ENCODE measurements at places on chromosomes 7 and 10.
A peak's percentile ranks its signal among the peaks of the same experiment; 100 is the strongest.

GRCh38 chr7:14839307-14839706 is 63.2 kb downstream of the DGKB start:
- H3K36me3 ChIP-seq, result no peaks in the 10 kb centered on the region
- no peak overlapping the region for H3K27ac ChIP-seq
- no peak for DNase-seq
- H3K27me3 ChIP-seq, result no peaks in the 10 kb centered on the region
- H3K4me3 ChIP-seq, result no peak overlapping the region
- no peaks in the 10 kb centered on the region for H3K4me1 ChIP-seq

- no peak overlapping the region for H3K4me3 ChIP-seq
- no peak for DNase-seq
- H3K36me3 ChIP-seq, result no peaks in the 10 kb centered on the region
- H3K27me3 ChIP-seq, result peaks cover 52% of the 10 kb centered on the region
- H3K27ac ChIP-seq, result no peak overlapping the region
Observed at GRCh38 chr7:22184549-22185199, 172.3 kb downstream of the RAPGEF5 start.

DNA sequence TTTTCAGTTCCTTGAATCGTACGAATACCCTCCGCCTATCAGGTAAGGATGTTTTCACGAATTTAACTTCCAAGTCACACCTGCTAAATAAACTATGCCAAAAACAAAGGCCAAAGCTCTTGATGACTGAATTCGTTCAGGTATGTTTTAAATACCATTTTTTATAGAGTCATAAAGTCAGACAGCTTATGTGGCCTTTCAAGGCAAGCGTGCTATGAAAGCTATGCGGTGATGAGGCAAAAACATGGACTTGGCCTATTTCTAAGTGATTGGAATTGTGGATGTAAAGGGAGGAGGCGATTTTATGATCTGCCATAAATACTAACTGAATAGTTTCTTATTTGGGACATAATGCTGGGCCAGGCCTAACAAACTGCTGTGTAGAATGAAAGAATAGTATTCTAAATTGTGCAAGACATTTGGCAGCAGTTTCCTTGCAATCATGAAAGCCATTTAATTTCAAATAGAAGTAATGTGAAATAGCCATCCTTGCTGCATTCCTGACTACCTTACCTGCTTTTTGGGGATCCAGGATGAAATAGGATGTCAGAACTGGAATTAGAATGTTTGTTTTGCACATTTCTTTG is 14.0 kb downstream of the SLC39A12 start:
- H3K4me3 ChIP-seq, result no peak overlapping the region
- H3K27ac ChIP-seq, result no peak overlapping the region
- DNase-seq, result no peak
- no peaks in the 10 kb centered on the region for H3K4me1 ChIP-seq
- no peaks in the 10 kb centered on the region for H3K27me3 ChIP-seq

DNA sequence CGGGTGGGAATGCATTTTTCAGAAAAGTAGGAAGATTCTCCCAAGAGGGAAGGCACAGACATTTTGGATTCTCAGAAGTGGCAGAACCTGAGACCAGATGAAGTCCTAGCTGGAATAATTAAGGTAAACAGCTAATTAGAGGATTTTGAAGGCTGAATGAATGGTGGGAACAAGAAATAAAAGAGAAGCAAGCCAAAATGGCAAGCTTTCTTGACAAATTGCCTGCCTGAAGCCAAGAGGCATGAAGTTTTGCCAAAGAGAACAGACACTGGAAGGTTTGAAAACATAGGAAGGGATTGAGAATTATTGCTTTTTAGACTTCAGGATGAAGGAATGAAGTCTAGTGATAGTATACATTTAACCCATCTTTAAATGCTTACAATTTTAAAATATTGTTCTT is 115.0 kb upstream of the SEM1 start:
- peaks cover 5% of the 10 kb centered on the region for H3K4me1 ChIP-seq
- peaks cover 22% of the 10 kb centered on the region for H3K27me3 ChIP-seq
- no peak for DNase-seq
- H3K36me3 ChIP-seq, result no peaks in the 10 kb centered on the region
- no peak overlapping the region for H3K27ac ChIP-seq

- peaks cover 59% of the 10 kb centered on the region for H3K4me1 ChIP-seq
- no peak for DNase-seq
- no peaks in the 10 kb centered on the region for H3K27me3 ChIP-seq
- H3K27ac ChIP-seq, result no peak overlapping the region
- H3K36me3 ChIP-seq, result peaks cover 15% of the 10 kb centered on the region
Observed at GRCh38 chr7:30467271-30467670, 11.3 kb downstream of the NOD1 start.

DNA sequence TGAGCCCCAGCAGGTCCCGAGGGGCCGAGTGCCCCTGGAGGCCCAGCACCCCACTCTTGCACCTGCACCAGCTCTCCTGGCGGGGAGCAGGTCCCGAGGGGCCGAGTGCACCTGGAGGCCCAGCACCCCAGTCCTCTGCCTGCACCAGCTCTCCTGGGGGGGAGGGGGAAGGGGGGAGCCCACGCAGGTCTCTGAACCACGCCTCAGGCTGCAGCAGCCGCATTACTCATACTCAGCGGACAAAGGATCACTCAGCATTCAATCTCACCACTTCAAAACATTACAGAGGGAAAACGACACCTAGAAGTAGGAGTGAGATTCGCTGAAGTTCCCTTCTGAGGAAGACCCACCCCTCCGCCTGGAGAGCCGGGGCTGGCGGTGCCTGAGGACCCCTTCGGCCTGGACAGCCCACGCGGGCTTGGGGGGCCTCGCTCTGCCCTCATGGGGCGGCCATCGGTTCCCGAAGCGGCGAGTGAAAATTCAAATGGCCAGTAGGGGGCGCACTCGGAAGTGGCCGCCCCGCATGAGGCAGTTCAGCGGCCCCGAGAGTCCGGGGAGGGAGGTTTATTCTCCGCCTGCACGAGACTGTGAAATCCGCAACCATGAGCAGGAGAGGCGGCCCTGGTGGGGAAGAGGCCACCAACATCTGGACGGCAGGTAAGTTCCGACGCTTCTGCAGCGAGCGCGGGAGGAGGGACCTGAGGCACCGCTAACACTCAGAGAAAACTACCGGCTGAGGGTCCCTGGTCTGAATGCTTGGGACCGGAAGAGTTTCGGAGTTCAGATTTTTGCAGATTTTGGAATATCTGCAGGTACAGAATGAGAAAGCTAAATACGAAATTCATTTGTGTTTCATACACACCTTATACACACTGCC is 1.1 kb upstream of the GPER1 start:
- peaks cover 8% of the 10 kb centered on the region for H3K4me1 ChIP-seq
- DNase-seq, result peak; percentile 70
- peak overlapping the region; percentile 58 for H3K4me3 ChIP-seq
- H3K27ac ChIP-seq, result no peak overlapping the region
- H3K36me3 ChIP-seq, result peaks cover 1% of the 10 kb centered on the region

DNA sequence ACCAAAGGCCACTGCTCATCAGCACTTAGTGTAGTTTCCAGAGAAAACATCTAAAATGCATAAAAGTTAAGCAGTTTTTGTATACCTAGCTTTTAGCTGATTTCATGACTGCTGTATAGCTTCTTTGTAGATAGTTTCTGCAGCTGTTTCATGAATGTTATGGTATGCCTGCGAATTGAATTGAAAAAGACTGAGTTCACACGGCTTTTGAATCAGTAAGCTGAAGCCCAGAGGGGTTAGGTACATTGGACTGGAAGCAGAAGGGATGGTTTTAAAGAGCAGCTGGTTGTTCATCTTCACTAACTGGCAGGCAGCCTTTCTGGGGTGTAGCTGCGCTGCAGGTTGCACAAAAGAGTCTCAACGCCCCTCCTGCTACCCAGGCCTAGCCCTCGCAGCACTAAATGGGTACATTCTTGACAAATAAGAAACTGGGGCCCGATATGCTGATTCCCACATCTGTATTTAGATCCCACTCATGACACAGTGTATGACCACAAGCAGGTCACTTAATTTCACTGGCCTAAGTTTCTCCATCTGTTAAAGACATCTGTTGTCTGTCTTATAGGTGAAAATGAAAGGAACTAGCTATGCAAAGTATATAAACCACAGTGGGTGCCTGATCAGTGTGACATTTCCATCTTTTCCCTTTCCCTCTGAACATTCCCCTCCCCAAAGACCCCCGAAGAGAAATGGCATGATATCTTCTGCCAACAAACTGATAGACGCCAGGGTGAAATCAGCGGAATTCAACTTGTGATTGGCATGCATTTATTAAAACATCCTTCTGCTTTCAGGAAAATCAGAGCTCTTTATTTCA is 85.9 kb upstream of the AGBL3 start:
- H3K27me3 ChIP-seq, result peaks cover 23% of the 10 kb centered on the region
- DNase-seq, result no peak
- H3K36me3 ChIP-seq, result peaks cover 1% of the 10 kb centered on the region
- H3K27ac ChIP-seq, result no peak overlapping the region

GRCh38 chr10:48343921-48344598 is 37.6 kb downstream of the MAPK8 start:
- H3K4me3 ChIP-seq, result no peak overlapping the region
- DNase-seq, result no peak
- peaks cover 45% of the 10 kb centered on the region for H3K4me1 ChIP-seq
- peaks cover 4% of the 10 kb centered on the region for H3K36me3 ChIP-seq
- no peak overlapping the region for H3K27ac ChIP-seq

DNA sequence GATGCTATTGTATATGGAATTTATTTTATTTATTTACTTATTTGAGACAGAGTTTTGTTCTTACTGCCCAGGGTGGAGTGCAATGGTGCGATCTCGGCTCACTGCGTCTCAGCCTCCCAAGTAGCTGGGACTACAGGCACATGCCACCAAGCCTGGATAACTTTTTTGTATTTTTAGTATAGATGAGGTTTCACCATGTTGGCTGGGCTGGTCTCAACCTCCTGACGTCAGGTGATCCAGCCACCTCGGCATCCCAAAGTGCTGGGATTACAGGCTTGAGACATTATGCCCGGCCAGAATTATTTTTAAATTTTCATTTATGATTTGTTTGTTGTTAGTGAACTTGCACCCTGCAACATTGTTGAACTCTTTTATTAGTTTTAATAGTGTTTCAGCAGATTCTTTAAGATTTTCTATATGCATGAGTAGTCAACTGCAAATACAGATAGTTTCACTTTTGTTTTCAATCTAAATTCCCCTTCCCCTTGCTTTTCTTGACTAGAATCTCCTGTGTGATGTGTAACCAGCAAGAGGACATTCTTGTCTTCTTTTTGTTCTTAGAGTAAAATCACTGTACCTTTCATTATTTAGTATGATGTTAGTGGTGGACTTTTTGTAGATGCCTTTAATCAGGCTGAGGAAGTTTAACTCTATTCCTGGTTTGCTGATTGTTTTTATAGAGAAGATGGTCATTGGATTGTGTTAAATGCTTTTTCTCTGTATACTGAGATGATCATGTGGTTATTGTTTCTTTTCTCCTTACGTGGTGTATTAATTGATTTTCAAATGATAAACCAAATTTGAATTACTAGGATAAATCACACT is 27.8 kb downstream of the ZNF33A start:
- H3K4me1 ChIP-seq, result peaks cover 31% of the 10 kb centered on the region
- peaks cover 43% of the 10 kb centered on the region for H3K36me3 ChIP-seq
- peak overlapping the region; percentile 94 for H3K27ac ChIP-seq
- no peak for DNase-seq

DNA sequence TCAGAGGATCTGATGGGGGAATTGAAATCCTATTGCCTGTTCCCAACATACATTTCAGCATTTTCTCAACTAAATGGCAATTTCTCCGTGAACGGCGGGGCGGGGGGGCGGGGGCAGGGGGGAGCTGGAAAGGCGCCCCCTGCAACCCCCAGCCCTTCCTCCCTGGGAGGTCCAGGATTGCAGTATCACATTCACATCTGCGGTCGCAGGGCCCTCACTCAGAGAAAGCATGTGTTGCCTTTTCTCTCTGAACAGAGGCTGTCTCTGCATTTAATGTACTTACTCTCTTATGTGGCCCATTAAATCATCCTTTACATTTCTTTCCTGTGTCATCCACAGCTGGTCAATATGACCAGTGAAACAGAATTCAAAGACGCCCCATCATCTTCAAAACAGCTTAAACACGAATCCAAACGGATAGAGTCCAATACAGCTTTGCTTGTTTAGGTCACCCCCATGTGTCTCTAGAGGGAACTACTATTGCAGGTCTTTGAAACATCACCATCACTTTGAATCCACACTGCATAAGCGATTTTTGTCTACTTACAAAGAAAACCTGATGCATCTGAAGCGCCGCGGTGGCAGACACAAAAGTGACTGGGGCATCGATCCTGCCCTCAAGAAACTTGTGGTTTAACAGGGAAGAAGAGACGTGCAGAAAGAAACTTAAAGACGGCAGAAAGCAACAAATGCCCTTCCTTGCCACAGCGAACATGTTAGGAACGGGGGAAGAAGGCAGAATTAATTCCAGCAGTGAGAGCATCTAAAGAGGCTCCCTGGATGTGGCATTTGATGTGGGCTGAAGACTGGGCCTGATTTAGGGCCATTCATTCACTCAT is 17.0 kb upstream of the ECHDC3 start:
- H3K27ac ChIP-seq, result no peak overlapping the region
- H3K36me3 ChIP-seq, result no peaks in the 10 kb centered on the region
- no peak overlapping the region for H3K4me3 ChIP-seq
- no peak for DNase-seq
- peaks cover 49% of the 10 kb centered on the region for H3K27me3 ChIP-seq

DNA sequence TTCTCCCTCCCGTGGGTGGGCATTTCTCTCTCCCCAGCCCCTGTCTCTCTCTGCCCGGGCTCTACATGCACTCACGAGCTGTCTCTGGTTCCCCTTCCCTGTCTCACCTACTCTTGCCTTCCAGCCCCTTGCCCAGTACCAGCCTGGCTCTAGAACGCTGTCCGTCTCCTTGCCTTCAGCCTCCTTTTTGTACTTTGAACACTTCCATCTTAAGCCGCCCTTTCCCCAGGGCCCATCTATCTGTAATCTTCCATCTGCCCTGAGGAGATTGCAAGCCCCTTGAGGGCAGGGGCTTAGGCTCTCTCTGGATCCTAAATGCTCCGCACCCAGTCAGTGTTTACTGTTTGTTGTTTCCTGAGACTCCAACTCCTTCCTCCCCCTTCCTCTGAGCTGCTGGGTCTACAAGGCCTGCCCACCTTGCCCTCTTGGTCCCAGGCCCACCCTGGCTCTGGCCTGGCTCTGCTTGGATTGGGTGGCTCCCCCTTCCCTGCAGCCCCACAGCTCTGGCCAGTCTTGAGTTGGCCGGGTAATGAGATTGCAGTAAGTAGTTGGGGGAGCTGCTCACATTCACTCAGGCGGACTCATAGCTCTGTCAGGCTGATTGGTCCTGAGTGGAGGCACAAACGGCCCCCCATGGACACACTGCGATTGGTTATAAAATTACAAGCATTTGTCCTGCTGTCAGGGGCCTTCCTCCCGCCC is 28.3 kb downstream of the POLL start:
- peaks cover 26% of the 10 kb centered on the region for H3K4me1 ChIP-seq
- peaks cover 9% of the 10 kb centered on the region for H3K36me3 ChIP-seq
- peak overlapping the region; percentile 36 for H3K27ac ChIP-seq

GRCh38 chr7:87886875-87887274 is 10.6 kb downstream of the DBF4 start:
- DNase-seq, result no peak
- peaks cover 21% of the 10 kb centered on the region for H3K4me1 ChIP-seq
- no peak overlapping the region for H3K4me3 ChIP-seq
- H3K27me3 ChIP-seq, result no peaks in the 10 kb centered on the region

GRCh38 chr10:105770524-105771212 is 1129.6 kb downstream of the SORCS3 start:
- no peaks in the 10 kb centered on the region for H3K27me3 ChIP-seq
- no peaks in the 10 kb centered on the region for H3K4me1 ChIP-seq
- H3K36me3 ChIP-seq, result no peaks in the 10 kb centered on the region
- no peak overlapping the region for H3K27ac ChIP-seq
- DNase-seq, result no peak
- no peak overlapping the region for H3K4me3 ChIP-seq
